ENCODE measurements at places on chromosomes 5 and 9.
A peak's percentile ranks its signal among the peaks of the same experiment; 100 is the strongest.

- no peak for DNase-seq
These were observed 35.2 kb upstream of the SLC36A2 start for GRCh38 chr5:151382576-151382975.

- peak; percentile 51 for DNase-seq
These were observed 2.2 kb downstream of the RACK1 start for GRCh38 chr5:181241393-181241975.

DNA sequence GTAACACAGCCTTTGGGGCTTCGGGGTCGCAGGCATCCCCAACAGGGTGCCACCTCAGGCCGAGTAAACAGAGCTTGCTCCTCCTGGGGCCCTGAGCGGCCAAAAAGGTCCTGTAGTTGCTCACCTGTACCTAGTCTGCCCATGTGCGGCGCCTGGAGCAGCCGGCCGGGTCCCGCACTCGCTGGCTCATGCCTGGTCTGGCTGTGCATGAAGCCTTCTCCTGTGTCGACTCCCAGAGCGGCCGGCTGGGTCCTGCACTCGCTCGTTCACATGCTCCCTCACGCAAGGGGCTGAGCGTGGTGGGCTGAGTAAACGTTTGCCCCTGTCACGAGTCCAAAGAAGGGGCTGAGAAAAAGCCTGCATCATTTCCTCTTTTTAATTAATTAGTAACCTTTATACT is 162.4 kb upstream of the TUT7 start:
- DNase-seq: no peak

DNA sequence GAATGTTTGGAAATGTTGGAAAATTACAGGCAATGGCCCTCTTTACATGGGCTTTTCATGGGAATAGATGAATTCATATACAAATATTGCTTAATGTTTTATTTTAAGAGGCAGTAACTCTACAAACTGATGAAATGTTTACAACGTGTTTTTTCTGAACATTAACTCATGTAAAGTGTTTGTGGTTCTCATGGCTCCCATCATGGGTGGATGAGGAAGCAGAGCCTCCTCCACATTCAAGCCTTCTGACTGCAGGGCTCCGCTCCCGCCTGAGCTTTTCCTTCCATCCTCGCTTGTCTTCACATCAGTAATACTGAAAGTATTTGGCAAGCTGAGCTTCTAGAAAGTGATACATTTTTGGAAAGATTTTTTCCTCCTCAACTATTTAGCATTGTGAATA is 204.2 kb downstream of the ARHGAP26 start:
- DNase-seq: no peak

DNA sequence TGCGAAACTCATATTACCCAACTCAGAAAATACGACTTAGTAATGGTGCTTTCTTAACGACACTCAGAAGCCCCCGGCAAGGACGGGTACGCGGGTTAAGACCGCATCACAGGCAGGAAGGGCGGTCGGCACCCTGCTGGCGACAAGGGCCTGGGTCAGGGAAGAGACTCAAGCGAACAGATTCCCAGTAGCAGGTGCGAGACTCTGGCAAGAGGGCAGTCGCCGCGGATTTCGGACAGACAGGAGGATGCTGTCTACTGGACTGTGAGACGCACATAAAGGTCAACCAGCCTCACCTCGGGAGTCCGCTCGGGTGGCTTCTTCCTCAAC is 398 bp downstream of the RAPGEF6 start:
- DNase-seq: peak; percentile 71

GRCh38 chr5:68161156-68161555 is 54.4 kb upstream of the PIK3R1 start:
- DNase-seq: no peak

- no peak for DNase-seq
These were observed 1050.2 kb downstream of the CDH12 start for GRCh38 chr5:21802869-21803490.

- DNase-seq: no peak
These were observed 166.6 kb downstream of the AP3B1 start for GRCh38 chr5:78127875-78128274.

DNA sequence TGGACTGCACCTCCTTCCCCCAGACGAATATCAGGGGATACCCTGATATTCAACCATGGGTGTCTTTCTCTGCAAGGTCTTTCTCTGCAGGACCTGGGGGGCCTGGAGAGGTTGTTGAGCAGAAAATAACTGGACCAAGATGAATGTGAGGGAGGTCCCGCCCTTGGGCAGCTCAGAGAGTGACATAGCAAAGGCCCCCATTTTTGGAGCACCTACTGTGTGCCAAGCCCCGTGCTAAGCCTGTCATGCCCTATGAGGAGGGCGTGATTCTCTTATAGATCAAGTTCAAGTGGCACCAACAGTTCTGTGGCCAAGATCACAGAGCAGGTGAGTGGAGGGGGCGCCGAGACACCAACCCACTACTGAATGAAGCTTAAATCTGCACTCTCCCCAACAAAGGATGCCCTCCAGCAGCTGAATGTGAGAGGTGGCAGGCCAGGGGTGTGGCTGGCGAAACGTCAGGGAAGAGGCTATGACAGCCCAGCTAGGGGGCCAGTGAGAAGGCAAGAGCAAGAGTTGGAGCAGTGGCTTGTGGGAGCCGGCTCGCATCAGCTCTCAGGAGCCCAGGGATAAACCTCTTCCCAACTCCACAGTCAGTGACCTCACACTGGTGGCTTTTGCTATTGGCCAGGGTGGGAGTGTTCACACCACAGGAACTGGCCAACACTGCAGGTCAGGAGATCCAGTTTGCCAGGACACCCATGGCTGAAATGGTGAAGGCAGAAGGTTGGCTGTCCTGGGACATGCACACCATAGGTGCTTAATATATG is 5.3 kb downstream of the SARDH start:
- no peak for DNase-seq

- DNase-seq: no peak
These were observed 288.2 kb downstream of the MED10 start for GRCh38 chr5:6090079-6090654.

- DNase-seq: no peak
These were observed 1.8 kb upstream of the TBCA start for GRCh38 chr5:77777911-77778310.

DNA sequence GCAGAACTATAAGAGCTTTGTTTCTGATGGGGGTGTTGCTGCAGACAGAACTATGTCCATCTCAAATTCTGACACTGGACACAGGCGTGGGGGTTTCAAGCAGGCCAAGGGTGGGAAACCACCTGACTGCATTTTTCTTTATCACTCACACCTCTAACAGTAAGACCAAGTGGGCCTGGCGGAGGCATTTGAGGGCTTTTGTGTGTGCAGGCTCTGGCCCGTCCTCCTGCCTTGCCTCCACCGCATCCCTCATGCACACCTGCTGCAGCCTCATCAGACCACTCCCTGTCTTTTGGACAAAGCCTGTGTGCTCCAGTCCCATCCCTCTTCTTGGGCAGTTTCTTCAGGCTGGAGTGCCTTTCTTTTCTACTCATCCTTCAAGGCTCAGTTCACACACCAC is 7.9 kb downstream of the OR13J1 start:
- DNase-seq: no peak

DNA sequence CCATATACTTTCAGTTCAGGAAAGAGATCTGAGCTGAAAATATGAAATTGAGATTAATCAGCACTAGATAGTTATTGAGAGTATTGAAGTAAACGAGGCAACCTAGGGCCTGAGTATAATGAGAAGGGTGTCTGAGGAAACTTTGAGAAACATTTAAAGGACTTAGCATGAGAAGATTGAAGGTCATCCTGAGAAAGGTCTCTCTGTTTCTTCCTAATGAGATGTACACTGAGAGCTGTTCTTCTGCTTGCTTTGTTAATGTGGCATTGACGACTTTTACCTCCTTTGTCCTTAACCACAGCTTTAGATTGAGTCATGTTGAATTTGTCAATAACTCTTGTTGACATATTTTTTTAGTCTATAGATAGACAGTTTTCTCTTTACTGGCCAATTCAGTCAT is 145.1 kb upstream of the ACTBL2 start:
- no peak for DNase-seq

DNA sequence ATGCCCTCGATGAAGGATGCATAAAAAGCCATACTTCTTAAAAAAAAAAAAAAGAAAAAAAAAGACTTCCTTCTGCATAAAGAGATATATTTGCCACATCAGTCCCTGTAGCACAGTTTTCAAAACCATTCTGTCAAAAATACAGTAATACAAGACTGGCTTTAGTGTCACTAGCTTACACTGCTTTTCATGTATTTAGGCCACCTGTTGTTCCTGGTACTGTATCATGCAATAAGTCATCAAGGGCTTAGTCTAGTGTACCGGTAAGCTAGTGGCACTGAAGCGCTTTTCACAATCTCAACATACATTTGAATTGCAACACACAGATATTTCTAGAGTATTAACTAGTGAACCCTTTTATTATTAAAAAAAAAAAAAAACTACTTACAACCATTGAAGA is 231.2 kb downstream of the NFIB start:
- no peak for DNase-seq

- no peak for DNase-seq
These were observed 520 bp downstream of the CCIN start for GRCh38 chr9:36169708-36170107.

GRCh38 chr9:94666364-94667099 is 27.2 kb upstream of the FBP1 start:
- no peak for DNase-seq

DNA sequence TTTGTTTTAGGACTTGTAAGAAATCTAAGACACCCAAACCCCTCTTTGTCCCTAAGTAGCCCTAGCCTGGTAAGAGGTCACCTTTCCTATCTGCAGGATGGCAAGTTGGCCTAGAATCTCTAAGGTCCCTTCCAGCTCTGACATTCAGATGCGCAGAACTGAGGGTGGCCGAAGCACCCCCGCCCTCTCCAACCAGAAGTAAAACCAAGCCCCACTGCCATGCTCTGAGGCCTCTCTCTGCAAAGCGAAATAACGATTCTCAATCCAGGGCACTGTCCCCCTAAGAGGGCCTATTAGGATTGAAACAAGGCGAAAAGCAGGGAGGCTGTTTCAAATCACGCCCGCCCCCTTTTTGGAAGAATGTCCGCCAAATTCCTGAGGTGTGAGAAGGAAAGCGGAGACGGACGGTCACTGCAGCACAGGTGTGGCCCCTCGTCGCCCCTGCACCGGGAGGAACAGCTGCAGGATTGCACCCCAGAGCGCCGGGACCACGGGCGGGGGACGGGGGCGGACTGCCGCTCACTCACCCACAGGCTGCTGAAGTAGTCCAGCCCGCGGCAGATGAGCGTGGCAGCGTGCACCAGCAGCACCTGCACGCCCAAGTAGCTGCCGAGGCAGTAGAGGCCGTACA is 824 bp downstream of the TMEM245 start:
- DNase-seq: no peak

DNA sequence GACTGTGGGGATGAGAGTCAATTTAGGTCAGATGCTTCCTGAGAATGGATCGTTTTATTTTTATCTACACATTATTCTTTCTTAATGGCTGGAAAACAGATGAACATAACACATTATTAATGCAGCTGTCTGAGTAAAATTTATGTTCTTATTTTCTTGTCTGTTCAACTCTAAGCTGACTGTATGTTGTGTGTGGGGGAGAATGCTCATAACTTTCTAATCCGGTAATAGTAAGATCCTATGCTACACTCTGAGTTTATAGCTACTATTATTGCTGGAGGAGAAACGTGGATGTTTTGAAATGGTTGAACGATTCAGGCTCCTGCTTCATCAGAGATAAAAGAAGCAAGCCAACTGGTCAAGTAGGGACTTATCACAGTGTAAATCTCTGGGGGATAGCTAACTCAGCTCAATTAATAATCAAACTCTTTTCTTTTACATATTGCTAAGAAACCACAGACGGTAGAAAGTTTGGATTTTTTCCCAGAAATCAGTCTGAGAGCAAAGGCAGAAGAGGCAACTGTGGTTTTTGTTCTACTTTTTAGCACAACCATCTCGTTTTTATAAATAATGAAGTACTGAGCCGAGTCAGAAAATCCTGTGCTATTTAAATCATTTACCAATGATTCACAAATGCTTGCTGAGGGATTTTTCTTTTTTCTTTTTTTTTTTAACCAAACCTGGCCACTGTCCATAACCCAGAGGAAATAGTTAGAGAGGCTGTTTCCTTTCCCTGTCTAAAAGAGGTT is 265.0 kb upstream of the FAM174A start:
- no peak for DNase-seq

GRCh38 chr9:13513716-13514444 is 234.4 kb upstream of the MPDZ start:
- no peak for DNase-seq

GRCh38 chr9:27107241-27107640 is 1.8 kb upstream of the TEK start:
- no peak for DNase-seq

DNA sequence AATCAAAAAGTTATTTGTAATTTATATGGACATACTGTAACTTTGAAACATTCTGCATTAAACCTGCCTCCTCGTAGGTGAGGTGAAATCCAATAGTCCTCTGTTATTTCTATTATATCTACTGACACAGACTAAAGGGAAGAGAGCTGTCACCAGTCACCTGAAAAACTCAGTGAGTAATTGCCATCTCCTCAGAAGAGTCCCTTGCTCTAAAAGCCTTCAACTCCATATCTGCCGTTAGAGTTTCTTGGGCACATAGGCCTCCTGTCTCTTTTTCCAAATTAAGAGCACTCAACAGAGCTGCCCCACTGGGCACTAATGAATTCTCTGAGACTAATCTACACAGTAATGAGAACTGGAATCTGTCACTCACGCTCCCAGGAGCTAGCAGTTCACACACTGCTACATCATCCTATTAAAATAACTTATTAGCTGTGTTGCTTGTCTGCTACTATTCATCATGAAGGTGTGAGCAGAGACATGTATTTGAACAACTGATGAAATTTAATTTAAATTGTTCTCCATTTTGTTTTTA is 67.3 kb upstream of the VCAN start:
- DNase-seq: no peak

DNA sequence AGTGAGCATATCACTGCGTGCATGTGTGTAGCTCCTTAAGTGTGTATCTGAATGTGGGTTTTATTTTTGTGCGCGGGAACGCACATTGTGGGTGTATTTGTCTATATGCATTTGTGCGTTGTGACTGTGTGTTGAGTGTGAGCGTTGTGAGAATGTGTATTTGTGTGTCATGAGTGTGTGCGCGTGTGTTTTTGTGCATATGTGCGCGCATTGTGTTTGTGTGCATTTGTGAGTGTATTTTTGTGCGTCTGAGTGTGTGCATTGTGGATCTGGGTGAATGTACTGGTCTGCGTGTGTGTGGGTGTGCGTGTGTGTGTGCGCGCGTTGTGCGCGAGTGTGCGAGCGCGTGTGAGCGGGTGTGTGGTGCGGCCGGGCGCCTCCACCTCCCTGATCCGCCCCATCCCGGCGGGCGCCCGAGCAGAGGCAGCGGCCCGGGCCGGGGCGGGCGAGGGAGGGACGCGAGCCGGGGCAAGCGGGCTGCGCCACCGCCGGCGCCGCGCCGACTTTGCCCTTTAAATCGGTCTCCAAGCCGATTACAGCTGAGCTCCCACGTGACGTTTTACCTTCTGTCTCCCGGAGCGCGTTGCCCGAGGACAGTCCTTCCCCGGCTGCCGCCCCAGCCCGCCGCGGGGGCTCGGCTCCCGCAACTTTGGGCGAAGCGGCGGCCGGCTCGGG is at the start of gene RASGRF2:
Gene RASGRF2 (plus strand): TSS at position 596 of the 675 bp plus-strand sequence. CDS start 376 bp downstream, outside the sequence.
- DNase-seq: peak; percentile 29

- DNase-seq: no peak
These were observed 254.2 kb upstream of the TRPC7 start for GRCh38 chr5:136619556-136619955.
